WERI-Rb-1 (cell line): ENCODE measurements at places on chromosomes 11 and 22.

- DNase-seq, result peak; percentile 64
These were observed 550.9 kb upstream of the CCDC90B start for GRCh38 chr11:83836883-83837654.

- DNase-seq, result peak; percentile 78
These were observed 1.2 kb downstream of the KMT2A start for GRCh38 chr11:118437208-118438125.

- DNase-seq, result no peak
These were observed 2.0 kb upstream of the UEVLD start for GRCh38 chr11:18590571-18590970.

GRCh38 chr11:73017024-73017751 is 124.9 kb downstream of the FCHSD2 start:
- no peak for DNase-seq

- DNase-seq, result no peak
These were observed 87.2 kb downstream of the PLEKHA7 start for GRCh38 chr11:16926883-16927626.

GRCh38 chr11:91997226-91997625 is 227.4 kb upstream of the FAT3 start:
- no peak for DNase-seq

GRCh38 chr11:116261606-116262005 is 511.2 kb downstream of the BUD13 start:
- peak; percentile 83 for DNase-seq

GRCh38 chr11:111540114-111540936 is at the start of gene LAYN:
Gene LAYN, plus strand, starts transcription at chr11:111540720. Its CDS starts 124 bp downstream, at chr11:111540844.
- no peak for DNase-seq

DNA sequence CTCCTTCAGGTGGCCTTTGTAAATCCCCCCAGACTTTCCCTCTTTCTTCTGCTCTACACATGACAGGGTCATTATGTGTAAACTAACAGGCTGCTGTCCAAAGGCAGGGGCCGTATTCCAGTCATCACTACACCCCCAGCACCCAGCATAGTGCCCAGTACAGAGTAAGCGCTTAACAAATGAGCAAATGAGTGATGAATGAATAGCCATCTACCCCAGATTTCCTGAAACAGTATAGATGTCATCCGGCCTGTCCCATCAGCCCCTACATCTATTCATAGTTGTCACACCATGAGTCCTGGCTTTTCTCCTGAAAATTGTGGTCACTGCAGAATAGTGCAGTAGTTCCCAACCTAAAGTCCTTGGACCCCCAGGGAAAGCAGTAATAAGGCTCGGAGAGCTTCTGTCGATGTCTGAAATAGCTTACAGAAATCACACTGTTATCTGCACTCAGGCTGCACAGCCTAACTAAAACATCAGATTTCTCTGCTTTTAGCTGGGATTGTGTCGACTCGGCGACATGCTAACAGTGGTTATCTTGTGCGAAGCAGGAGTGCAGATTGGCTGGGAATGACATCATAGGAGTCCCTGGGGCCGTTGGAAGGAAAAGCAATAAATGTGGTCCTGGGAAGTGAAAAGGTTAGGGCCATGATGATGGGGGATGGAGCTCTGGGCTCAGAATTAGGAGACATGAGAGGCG is 143.8 kb upstream of the NECTIN1 start:
- DNase-seq, result no peak

- DNase-seq, result no peak
These were observed 164.0 kb upstream of the PDGFD start for GRCh38 chr11:104327861-104328511.

DNA sequence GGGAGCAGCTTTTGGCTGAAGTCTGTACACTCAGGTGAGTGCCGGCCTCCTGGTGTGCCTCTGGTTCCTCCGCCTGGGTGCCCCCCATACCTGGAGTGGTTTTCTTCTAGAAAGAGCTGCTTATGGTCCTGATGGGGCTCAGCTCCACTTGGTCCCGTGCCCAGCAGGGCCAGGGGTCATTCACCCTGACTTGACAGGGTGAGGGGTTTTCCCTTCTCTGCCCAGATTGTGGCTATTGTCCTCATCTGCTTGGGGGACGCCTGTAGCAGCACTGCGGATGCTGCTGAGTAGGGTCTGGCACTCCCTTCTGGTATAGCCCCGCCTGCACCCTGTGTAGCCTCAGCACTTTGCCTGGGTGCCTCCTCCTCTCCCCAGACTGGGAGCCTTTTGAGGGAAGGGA is 8.2 kb downstream of the OMP start:
- no peak for DNase-seq

- peak; percentile 96 for DNase-seq
These were observed at the start of gene CD59 for GRCh38 chr11:33736148-33736812. Gene CD59, minus strand, starts transcription at chr11:33736423. Its CDS starts 13,978 bp downstream, at chr11:33722445.

DNA sequence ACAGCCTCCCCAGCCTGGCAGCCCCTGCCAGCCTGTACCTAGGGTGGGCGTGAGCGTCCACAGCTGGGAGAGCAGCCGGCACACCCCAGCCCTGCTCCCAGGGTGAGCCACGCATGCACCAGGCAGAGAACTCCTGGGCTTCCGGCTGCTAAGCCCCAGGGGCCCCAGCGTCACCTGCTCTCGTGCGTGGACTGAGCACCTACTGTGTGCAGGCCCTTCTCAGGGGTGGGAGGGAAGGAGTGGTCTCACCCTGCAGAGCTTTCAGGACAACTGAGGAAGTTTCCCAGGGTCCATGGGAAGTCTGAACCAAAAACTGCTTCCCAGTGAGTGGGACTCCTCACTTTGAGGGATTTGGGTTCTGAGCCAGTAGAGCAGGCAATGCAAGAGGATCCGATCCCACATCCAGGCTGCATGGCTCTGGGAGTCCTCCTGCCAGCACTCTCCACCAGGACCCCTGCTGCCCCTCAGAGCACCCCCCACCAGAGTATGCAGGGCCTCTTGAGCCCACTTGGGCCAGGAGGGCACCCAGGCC is 47.1 kb upstream of the PRODH start:
- DNase-seq, result no peak

- DNase-seq, result peak; percentile 48
These were observed 3.4 kb downstream of the TENM4 start for GRCh38 chr11:79437278-79437980.

DNA sequence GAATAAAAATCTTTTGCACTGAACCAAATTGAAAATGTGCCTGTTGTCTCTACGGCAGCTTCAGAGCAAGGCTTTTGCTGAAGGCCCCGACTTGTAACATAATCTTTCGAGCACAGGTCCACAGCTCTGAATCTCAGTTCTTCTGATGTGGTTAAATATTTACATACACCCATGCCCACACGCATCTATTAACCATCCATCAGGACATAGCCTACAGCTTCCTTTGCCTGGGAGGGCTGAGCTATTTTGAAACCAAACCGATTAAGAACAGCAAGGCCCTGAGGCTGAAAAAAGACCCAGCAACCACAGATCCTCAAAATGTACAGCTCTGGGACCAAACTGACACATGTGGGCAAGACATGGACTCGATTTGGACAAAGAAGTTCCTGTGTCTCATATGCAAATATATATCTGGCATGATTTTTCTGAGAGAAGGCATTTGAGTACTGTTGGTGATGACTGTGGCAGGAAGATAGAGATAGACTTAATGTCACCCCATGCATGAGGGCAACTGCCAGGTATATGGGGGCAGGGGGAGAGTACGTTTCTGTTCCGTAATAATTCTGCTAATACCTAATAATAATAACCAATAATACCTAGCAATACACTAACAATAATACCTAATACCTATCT is 322.7 kb upstream of the PLET1 start:
- no peak for DNase-seq

- no peak for DNase-seq
These were observed 87.9 kb downstream of the AMBRA1 start for GRCh38 chr11:46505741-46506482.

DNA sequence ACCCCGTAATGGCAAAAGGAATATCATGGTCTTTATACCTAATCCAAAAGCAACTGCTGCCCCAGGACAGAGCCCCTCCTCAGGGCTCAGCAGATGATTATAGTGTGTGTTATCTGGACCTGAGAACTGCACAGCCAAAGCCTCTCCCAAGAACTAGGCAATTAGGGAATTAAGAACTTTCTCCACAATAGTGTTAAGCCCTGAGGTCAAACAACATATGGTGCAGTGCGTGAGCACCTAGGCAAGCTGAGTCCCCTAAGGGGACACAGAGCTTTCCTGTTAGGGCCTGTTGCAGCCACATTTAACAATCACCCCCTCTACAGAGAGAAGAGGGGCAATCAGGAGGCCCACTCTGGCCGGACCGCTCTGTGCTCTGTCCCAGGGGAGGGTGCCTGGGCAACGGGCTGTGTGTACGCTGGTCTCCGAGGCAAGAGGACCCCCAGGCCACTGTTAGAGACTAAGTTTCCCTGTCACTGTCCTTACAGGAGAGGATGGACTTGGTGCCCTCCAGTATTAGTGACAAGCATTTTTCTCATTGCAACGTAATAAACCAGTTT is 1.4 kb upstream of the KCNJ5 start:
- peak; percentile 69 for DNase-seq

DNA sequence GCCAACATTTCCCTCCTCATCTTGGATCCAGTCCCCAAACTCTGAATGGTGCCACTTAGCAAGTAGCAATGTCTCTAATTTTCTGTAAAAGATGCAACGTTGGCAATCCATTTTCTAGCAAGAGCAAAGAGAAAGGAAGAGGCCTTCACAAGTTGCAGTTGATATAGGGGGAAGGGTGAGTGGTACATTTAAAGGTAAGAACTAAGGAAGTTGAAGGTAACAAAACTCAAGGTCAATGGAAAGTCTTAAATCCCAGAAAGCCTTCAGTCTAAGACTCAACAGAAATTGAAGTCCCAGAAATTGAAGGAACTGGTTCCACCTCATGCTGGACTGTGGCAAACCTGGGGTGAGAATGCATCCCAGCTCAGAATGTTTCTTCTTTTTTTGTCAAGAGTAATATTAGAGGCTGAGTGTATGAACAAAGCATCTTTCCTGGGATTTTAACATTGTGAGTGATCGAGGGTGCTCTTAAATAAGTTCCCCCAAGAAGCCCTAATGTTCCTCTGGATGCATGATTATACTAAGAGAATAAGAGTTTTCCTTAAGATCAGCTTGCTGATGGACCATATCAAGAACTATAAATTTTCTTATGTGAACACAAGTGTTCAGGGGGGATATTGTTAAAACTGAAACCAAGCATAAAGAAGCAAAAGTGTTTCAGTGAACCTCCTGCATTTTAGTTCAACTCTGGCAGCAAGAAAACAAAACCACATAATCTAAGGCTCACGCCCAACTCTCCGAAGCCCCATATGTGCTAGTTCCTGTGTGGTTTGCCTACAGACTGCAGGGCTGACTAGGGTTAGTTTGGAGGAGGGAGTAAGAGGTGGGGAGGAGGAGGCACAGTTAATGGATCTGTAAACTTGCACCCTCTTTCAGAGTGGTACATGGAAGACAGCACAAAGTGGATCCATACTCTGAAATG is at the start of gene GRAP2:
Gene GRAP2 (plus strand): TSS at position 779 of the 922 bp plus-strand sequence. CDS start 46,023 bp downstream, outside the sequence.
- DNase-seq, result no peak

DNA sequence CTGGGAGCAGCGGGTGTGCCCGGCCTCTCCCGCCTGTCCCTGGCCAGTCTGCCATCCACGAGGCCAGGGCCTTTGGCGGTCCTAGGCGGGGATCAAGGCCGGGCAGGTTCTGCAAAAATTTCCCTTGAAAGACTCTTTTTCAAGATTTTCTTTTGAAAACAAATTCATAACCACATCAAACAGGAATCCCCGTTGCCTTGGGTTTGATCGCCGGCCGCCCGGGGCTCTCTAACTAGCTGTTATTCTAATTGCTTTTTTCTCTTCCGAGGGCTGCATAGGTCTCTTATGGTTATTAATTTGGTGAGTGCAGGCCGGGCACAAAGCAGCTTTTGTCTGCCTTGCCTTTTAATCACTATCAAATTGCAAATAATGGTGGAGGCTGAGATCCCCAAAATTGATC is 42.0 kb downstream of the CDKN1C start:
- no peak for DNase-seq

GRCh38 chr11:33651990-33652389 is 48.6 kb downstream of the C11orf91 start:
- no peak for DNase-seq

DNA sequence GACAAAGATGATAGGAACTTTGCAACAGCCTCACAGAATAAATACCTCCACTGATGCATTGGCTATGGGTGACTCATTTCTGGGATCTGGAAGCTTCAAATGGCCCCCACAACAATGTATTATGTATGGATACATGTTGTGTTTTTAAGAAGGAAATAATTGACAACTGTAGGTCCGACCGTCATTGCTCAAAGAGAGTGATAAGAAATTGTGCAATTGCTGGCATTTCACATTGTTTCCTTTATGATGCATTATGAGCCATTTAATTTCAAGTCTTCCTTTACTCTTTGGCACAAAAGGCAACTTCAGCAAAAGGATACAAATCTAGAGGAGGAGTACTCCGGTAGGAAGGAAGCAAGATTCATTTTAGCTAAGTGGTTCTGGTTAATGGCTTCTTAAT is 2.0 kb downstream of the ANO3 start:
- no peak for DNase-seq

GRCh38 chr11:128505449-128506065 is 81.8 kb downstream of the ETS1 start:
- DNase-seq, result peak; percentile 93

DNA sequence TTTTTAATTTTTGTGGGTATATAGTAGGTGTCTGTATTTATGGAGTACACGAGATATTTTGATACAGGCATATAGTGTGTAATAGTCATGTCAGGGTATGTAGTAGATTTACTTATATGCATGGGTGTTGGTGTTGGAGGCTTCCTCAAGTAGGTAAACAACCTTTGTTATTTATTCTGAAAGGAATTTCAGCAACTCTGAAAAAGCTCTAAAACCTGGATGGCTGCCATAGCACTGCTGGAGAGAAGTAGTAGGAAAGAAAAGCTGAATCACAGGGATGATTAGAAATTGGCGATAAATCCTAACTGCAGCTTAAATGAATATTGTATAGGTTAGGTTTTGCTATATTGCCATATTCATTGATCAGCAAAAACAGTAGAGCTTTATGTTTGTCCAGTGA is 44.4 kb upstream of the ST14 start:
- no peak for DNase-seq

DNA sequence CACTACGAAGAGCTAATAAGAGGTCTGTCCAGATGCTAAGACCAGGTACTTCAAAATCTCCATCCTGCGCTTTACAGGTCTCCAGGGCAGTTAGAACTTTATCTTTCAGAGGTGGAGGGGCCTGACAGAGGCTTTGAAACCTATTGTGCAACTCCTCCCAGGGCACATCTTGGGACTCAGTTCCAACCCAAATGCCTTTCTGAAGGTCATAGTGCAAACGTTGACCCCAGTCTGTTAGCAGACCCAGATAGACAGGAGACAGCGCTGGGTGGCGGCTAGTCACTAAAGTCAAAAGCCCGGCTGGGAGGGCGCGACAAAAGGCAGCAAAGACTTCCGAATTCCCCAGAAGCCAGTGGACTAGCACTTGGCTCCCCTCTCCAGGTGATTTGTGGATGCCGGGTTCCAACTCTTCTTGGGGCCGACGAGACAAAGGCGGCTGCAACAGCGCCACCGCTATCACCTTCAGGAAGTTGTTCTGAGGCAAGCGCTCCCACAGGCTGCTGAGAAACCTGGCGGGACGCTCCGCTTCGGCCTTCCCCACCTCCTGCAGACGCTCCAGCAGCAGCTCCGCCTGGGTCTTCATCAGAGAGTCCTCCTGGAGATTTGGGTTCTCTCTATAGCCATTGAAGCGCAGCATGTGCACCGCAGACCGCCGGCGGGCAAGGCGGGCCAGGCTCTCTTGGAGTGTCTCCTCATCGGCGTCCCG is 728 bp downstream of the FANCF start:
- peak; percentile 87 for DNase-seq
